ENCODE measurements at places on chromosomes 5 and 9.

GRCh38 chr5:158938200-158938599, 161.5 kb downstream of the EBF1 start:
- DNase-seq = no peak

DNA sequence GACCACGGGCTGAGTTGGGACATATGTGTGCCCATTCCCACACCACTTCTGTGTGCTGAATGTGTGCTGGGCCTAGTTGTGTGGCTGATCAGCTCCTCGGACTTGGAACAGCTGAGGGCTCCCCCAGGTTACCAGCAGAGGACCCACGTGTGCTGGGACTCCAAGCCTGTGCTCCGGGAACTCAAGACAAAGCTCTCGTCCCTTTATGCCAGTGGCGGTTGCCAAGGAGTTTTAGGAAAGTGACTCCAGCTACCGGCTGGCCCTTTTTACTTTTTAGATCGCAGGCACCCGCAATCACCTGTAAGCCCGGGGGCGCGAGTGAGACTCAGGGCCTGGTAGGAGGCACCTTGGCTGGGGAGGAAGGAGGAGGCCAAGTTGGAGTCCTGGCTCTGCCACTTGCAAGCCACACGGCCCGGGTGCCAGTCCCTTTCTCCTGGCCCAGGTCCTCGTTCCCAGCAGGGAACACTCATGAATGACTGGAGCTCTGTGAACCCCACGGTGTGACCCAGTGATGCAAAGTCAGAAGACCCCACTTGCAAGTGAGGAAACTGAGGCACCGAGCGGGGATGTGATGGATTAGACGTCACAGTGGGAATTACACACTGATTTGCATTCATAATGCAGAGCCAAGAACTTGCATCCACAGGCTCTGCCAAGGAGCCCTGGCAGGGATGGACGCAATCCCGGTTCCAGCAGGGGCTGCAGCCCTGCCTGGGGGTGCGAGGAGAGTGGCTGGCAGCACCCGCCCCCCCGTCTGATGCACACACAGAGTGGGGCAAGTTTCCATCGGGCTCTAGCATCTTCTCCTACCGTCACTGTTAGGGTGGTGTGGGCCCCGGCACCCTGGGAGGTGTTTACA, 26.9 kb downstream of the CRB2 start:
- no peak for DNase-seq

DNA sequence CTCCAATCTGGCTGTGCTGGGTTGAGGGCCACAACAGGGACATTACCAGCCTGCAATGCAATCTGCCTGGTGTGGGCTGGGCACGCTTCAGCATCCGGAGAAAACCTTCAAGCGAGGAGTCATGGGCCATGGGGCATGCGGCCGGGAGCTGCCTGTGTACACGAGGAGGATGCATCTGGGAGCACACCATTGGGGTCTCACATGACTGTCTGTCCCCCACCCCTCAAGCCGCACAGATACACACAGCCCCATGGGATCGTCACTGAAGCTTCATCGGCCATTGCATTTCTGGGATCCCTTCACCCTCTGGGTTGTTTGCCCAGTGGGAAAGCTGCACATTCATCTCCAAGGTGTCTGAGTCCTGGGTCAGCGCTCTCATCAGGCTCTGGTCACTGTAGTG, 9.9 kb downstream of the LCN1 start:
- no peak for DNase-seq

DNA sequence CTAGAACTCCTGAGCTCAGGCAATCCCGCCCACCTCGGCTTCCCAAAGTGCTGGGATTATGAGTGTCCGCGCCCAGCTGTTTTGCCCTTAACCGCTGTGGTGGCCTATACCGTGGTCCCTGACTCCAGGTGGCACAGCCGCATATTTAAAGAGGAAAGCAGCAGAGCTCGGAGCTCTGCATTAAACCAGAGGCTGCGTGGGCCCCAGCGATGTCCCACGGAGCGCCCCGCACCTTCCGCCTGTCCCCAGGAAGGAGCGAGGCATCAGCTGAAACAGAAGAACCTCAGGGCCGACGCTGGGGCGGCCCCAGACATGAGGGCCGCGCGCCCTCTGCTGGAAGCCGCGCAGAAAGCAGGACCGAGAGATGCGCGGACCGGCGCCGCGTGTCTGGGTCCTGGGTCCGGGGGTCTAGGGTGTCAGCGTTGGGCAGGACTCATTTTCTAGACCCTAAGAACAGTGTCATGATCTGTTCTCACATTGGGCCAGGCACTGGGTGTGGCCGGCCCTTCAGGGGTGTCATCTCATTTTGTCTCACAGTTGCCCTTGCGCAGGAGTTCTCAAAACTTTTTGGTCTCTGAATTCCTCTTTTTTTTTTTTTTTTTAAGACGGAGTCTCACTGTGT, 37.7 kb downstream of the LAMC3 start:
- DNase-seq = peak; percentile 66

GRCh38 chr5:39376293-39376714, 12.0 kb upstream of the C9 start:
- DNase-seq = peak; percentile 1

DNA sequence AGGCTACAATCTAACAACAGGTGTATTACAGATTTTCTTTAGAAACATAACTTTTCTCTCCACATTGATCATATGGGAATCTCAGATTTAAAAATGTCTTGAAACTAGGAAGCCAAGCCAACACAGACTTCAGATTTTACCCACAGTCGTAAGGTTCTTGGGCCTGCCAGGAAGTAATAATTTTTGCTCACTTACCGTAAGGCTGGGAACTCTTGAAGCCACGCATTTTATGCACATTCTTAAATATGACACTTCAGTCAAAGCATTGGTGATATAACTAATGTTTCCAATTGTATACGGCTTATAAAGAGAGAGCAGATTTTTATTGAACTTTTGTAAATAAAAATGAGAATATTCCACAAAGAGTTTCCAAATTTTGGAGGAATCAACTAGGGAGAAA, 328.9 kb upstream of the TRPC7 start:
- no peak for DNase-seq

DNA sequence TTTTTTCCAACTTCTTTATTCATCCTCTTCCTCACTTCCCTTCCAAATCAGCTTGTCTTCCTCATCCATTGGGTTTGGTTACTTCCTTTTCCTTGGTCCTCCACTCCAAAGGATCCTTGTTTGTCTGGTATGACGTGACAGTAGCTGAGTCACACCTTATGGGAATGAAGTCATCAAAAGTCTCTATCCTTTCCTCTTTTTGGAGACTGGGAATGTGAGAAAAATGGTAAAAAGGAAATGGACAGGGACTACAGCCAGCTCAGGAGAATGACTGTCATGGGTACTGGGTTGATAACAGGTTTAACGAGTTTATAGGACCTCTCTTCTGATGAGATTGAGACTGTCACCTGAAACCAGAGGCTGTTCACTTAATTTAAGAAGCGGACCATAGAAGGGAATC, 76.2 kb upstream of the MYO10 start:
- DNase-seq = no peak

DNA sequence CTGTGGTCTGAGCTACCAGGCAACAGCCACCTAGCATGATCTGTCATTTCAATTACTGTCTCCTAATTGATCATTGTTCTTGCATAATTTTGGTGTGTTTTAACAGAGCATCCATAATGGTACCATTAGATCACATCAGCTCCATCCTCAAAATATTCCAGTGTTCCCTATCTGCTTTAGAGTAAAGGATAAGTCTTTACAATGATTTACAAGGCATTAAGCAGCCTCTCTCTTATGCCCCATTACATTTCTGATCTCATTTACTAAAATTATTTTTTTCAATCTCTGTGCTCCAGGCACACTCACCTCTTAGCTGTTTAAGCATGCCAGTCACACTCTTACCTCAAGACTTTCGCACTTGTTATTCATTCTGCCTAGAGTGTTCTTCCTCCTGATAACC, 389.9 kb upstream of the PTPRD start:
- no peak for DNase-seq

DNA sequence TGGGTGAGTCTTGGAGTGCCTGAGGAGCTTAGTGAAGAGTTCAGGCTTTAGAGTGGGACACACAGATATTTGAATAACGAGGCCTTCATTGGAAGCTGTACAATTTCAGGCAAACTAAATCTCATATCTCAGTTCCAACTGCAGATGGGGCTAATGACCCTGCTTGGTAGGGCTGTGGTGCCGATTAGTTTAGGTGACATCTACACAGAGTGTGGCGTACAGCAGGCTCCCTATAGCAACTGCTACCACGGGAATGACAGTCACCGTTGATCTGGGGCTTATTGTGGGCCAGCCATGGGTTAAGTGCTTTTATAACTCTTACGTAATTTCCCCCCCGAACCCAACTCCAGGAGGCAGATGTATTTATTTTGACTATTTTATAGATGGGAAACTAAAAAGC, 70.8 kb downstream of the FAT2 start:
- DNase-seq = peak; percentile 2

DNA sequence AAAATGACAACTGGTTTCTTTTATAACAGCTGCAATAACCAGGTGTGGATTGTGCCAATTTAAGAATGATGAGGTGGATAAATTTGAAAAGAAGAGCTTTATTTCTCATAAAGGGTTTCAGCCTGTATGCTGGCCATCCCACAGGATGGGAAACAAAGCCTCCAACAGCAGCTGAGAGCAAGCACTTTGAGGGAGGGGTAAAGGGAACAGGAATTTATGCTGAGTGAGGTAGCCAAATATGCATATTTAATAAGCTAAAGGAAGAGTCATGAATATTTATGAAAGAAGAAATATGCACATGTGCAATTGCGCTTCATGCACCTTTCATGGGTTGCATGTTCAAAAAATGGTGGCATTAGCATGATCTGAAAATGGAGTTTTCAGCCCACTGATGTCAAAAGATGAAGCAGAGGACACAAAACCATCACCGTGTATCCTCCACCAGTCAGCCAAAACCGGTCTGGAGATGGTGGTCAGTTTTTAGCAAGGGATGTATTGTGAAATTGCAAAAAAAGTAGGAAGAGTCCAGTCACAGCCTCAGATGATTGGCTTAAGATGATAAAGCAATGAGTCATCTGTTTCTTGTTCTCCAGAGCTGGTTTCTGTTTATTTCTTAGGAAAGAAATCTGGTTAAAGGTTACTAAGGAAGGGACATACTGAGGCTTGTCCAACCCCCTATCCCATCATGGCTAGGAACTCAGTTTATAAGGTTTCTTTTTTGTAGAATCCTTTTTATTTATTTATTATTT, 47.9 kb downstream of the DEPDC1B start:
- no peak for DNase-seq

DNA sequence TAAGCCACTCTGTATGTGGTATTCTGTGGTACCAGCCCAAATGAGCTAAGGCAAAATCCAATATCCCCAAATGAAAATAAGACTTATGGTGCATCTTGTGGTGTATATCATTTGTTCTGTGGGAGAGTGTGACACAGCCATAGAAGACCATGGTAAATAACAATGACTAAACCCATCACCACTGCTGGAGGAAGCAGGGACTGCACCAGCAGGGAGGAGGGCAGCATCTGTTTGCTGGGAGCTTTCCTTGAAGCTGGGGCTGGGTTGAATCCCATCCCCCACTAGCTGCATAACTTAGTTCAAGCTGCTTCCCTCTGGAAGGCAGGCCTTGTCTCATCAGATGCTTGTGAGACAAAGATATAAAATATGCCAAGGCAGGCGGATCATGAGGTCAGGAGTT, 14.2 kb downstream of the GADD45G start:
- no peak for DNase-seq

- DNase-seq = no peak
Observed at GRCh38 chr5:117638581-117638980, 1064.0 kb upstream of the SEMA6A start.

All from COR-L47 (cell line).